NCI-H460 (cell line): ENCODE measurements at places on chromosomes 13 and 19.

DNA sequence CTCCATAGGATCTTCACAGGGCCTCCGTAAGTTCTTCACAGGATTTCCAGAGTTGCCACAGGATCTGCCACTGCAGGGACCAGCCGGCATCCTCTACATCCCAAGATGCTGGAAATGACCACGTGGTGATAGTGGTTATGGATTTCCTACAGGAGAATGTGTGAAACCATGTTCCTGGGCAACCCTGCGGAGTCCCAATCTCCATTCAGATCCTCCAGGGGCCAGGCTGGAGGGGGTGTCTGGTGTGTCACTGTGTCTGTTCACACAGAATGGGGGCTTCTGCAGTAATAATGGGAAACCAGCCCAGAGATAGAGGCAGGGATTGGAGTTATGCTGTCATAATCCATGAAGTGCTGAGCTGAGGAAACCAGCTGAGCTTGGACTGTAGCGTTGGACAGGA is 8.6 kb downstream of the LILRA6 start:
- DNase-seq, result no peak

DNA sequence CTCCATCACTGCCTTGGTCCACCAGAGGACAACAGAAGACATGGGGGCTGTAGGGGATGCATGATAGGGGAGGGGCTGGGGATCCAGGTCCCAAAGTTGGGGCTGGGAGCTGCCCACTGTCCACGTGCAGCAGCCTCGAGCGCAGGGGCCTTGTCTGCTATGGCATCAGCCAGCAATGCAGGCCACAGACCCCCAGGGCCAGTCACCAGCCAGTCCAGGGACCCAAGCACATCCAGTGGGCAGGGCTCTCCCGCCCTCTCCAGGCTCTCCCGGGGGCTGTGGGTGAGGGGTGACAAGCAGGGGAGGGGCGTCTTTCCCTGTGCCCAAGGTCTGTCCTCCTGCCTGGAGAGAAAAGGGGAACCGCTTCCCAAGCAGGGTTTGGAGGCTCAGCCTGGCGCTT is 32.8 kb downstream of the PEPD start:
- no peak for DNase-seq

DNA sequence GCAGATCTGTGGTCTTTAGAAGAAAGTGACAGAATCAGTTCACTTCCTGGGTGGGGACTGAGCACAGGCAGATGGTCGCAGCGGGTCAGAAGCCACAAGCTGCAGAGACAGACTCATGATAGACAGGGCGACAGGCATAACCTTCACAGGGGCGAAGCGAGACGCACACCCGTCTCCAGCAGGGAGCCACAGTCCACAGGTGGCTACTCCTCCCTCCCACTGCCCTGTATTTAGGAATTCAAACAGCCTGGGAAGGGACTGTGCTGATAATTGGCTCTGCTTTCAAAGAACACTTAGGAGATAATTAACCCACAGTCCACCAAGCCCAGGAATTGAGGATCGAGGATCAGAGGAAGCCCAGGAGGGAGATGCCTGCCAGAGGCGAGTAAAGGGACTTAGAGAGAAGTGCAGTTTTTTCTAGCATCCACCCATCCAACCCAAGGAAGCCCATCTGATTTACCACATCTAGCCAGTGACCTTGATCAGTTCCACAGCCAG is 23.2 kb downstream of the RFX2 start:
- DNase-seq, result no peak

GRCh38 chr19:55216461-55217198 is 7.3 kb upstream of the PTPRH start:
- DNase-seq, result peak; percentile 99

- DNase-seq, result no peak
Measured at GRCh38 chr19:6010107-6010506, 32.2 kb upstream of the RANBP3 start.

DNA sequence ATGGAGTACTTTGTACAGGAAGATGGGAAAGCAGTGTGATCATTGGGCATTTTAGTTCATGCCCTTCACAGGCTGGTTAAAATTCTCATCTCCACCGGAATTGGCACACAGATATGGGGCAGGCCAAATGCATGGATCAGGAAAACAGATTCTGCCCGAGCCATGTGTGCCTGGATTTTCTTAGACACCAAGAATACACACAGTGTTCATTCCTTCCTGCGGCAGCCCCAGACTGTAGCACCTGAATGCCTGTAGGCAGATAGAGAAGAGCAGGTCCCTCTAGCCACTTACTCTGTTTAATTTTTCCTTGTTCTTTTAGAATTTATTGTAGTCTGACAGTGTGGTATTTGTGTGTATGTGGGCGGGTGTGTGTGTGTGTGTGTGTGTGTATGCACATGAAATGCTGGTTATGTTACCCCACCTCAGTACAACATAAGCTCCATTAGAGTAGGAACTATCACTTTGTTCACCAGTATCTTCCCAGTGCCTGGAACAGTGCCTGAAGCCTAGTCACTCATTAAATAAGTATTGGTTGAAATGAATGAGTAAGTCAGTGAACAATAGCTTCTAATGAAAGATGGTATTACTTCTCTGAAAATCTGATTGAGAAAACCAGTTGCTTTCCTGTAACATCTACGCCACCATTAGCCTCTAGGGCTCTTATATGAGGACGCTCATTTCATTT is 41.7 kb downstream of the FRY start:
- DNase-seq, result no peak

DNA sequence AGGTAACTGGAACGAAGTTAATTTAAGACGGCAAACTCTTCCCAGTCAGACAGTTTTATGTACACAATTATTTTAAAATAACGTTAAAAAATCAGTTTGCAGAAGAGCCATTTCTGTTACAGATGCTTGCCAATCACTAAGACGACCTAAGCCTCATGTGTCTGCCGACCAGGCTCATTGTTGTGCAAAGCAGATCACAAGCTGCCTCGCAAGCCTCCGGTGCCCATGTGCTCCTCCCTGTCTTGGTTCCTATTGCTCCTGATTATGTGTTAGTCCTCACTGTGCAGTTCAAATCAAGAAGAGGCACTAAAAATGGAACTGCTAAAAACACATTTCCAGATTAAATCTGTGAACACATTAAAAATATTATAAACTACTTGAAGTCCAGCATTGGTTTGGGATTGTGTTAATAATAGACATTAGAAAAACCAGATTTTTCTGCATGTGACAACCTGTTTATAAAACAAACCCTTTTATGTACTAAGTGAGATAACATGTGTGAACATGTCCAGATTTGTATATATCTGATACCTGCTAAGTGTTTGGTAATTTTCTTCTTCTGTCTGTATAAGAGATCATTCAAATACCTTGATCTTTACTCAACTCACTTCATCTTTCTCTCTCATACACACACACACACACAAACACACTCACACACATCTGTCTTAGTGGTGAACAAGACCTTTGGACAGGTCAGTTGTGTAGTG is 81.9 kb upstream of the SLC15A1 start:
- no peak for DNase-seq

DNA sequence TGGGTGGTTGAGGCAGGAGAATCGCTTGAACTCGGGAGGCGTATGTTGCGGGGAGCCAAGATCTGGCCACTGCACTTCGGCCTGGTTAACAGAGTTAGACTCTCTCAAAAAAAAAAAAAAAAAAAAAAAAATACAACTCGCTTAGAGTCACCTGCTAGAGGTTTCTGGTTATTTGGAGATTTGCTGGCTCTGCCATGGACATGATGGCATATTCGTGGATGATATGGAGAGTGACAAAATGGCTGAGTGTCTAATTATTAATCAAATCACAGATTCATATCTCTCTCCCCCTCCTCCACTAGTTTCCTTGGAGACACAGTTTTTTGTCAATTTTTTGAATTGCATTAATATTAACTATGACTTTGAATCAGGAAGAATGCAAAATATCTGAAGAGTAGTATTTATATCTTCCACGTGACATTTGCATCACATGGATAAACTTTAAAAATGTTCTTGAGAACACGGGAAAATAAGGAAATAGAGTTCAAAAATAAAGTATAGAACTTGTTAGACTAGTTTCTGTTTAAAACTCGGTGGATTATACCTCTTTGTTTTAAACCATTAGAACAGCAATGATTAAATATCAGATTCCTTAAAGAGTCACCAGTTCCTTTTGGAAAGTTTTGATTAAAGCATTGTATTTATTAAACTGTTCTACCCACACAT is 47.8 kb downstream of the KLF5 start:
- no peak for DNase-seq

DNA sequence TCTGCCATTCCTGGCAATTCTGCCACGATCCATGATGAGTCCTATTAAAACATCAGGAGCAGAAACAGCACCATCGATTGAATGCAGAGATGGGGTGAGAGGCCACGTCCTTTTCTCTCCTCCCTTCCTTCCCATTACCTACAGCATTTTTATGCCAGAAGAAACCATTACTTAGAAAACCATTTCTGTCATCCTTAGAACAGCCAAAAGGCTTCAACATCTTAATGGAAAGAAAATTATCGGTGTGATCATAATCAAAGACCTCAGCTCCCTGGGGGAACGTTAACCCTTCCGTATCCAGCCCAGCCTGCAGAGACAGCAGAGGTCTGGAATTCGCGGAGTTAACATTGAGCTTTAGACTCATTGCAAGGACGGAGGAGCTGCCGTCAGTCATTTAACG is 56.0 kb upstream of the SIAH3 start:
- no peak for DNase-seq

DNA sequence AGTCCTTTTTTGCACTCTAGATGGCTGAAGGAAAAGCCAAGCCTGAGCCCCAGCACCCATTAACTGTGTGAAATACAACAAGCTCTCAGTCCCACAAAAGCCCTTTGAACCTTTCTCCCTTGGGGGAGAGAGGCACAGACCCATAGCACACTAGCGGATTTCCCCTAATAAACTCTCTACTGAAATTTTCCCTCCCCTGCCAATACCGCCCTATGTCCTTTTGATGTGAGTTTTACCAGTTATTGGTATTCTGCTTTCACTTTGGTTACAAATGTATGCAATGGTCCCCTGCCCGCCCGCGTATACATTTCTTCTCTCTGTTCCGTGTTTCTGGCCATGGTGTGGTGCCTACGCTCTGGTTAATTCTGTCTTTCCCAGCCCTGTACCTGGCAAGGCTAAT is 54.0 kb upstream of the MYO16 start:
- DNase-seq, result no peak

- no peak for DNase-seq
Measured at GRCh38 chr19:49213791-49214190, 56.2 kb downstream of the TRPM4 start.

GRCh38 chr13:89610331-89610730 is 1737.2 kb upstream of the MIR17HG start:
- no peak for DNase-seq

DNA sequence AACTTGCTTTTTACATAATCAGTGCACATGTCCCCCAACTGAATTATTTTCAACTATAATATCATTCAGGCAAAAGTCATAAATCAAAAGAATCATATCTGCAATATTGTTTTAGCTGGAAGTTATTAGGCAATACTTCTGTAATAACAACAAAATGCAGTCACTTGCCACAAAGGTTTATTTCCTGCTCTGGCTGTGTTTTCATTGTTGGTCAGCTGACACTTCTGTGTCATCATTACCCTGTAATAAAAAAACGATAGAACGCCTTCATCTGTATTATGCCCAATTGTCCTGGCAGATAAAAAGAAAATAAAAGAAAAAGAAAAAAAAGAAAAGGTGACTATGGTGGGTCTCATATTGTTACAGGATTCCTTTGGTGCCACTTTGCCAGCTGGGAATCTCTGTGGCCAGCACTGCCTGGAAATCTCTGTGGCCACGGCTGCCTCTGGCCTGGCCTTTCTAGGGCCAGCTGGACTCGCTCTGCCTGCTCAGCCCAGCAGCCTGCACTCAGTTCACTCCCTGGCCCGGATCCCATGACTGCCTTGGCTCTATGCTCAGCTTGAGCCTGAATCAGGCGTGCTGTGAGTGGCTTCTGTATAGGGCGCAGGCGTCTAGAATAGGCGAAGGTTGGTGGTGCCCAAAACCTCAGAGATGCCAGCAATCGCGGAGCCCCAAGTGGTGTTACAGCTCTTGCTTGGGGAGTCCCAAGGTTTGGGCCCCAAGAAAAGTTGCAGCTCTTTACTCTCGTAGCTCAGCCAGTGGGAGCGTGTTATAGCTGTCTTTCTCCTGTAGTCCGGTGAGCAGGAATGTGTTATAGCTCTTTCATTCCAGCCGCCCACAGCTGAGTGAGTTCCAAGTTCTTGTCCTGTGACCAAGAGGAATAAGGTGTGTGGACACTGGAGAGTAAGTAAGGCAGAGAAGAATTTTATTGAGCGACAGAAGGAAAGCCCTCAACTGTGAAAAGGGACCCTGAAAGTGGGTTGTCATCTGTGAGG is 1227.1 kb downstream of the SLITRK1 start:
- no peak for DNase-seq

DNA sequence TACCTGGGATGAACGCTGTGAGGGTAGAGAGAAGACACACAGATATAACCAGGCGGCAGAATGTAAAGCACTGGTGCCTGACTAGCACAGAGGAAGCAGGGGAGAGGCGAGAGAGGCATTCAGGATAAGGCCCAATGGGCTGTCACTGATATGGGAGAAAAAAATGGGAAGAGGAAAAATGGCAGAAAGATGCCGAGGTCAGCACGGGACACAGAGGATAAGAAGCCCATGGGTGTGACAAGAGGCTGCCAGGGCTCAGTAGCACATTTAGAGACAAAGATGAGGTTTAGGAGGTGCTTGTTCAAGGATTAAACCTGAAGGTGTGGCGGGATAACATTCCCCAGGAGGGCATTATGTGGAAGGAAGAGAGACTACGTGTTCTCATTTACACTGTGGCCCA is 5.6 kb downstream of the SMG9 start:
- no peak for DNase-seq

DNA sequence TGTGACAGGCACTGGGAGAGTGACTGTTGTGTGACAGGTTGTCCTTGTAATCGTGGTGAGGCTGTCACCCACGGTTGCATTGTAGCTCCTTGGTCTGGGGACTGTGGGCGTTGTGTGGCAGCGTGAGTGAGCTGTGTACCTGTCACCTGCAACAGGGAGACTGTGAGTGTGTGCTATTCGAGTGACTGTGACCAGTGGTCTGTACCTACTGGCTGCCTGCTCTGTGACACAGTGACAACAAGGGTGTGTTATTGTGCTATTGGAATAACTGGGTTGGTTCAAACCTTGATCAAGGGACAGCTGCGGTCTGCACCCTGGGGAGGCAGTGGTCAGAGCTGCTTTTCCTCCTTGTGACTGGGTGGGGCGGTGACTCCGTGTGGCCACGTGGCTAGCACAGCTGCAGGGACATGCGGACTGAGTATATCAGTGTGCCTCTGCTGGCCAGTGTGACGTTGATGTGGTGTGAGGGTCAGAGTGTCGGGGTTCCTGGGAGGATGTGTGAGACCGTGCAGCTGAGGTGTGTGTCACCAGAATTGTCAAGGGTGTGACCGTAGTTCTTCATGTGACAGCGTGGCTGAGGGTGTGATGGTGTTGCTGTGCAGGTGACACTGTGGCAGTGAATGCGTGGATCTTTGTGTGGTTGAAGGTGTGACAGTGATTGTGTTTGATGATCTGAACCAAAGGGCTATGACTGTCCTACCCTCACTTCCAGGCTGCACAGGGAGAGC is 10.1 kb upstream of the NFIX start:
- DNase-seq, result peak; percentile 14

GRCh38 chr13:85799097-85799582 is at the start of gene SLITRK6:
Gene SLITRK6 (minus strand): TSS chr13:85799419. CDS start chr13:85796508, 2,911 bp downstream.
- DNase-seq, result peak; percentile 11
